ENCODE measurements at places on chromosomes 5 and 9. TPM values are rescaled to one million over a fixed set of nuclear protein-coding genes. Genes with fewer than 3 reads are reported as not detected.

BRINP1 gene
- not detected for total RNA-seq

GPX8 gene
- not detected for total RNA-seq

PCA3 gene
- not detected for total RNA-seq

ROR2 gene
- 0.11 TPM for total RNA-seq

LCN1 gene
- total RNA-seq, result not detected

EHMT1 gene
- 93.1 TPM for total RNA-seq

SPTAN1 gene
- total RNA-seq, result 243 TPM

CDH18 gene
- not detected for total RNA-seq

IFNA2 gene
- total RNA-seq, result not detected

NOXA1 gene
- total RNA-seq, result 0.33 TPM

GBA2 gene
- total RNA-seq, result 68.4 TPM

ZDHHC11B gene
- total RNA-seq, result 1.2 TPM

ITGA1 gene
- total RNA-seq, result 136 TPM

TAF11L5 gene
- total RNA-seq, result not detected

ZNF366 gene
- not detected for total RNA-seq

Measured in natural killer cell treated with Interleukin-12 subunit alpha and Interleukin-12 subunit beta and Interleukin-15 and Interleukin-18, amount 100 ng/mL, for 72 hours (primary cell).